ENCODE measurements at places on chromosomes 12 and 14. TPM values are rescaled to one million over a fixed set of nuclear protein-coding genes. Genes with fewer than 3 reads are reported as not detected.

DNA sequence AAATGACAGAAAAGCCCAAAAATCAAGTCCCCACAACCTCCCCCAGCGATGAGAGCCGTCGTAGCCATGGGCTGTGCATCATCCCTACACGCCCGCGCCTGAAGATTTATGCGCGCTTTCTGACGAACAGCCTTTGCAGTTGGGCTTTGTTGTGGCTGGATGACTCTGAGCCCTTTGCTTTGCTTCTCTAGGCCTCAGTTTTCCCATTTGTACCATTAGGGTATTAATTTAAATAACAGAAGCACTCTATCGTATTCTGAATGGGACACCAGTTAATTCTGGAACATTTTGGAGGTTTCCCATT, 24.2 kb downstream of the SFSWAP start:
- DNase-seq = peak; percentile 17

GRCh38 chr12:11958221-11959091, 112.3 kb upstream of the BCL2L14 start:
- DNase-seq = no peak

- peak; percentile 70 for DNase-seq
Measured at GRCh38 chr14:91417120-91417982, at the start of gene CCDC88C. TSS of gene CCDC88C (minus strand) at chr14:91417820. CDS start at chr14:91417690, 130 bp downstream.

- DNase-seq = no peak
Measured at GRCh38 chr12:70686299-70686698, 49.1 kb upstream of the PTPRB start.

GRCh38 chr12:57734591-57734990, 4.0 kb downstream of the AGAP2 start:
- no peak for DNase-seq

GRCh38 chr12:12070674-12071656, at the start of gene BCL2L14:
TSS of gene BCL2L14 (plus strand) at chr12:12070939. CDS start at chr12:12079306, 8,367 bp downstream.
- DNase-seq = no peak

DNA sequence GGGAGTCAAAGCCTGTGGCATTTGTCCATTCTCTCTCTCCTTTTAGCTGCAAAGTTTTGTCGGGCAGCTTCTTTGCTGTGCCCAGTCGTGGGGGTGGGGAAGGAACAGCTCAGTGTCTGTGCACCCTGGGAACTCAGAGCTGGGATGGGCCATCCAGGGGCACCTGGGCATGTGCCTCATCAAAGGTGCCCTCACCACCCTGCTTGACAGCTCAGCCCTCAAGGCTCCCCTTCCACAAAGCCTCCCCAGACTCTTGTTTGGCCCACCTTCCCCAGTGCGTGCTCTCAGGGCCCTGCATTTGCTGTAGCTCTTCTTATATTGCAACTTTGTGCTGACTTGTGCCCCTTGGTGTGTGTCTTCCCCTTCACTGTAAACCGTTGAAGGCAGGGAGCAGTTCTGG, 112.6 kb downstream of the ESRRB start:
- DNase-seq = no peak

- no peak for DNase-seq
Measured at GRCh38 chr12:41924111-41924510, 220.6 kb downstream of the GXYLT1 start.

GRCh38 chr12:8658346-8658745, 4.3 kb downstream of the MFAP5 start:
- no peak for DNase-seq

- no peak for DNase-seq
Measured at GRCh38 chr12:110966081-110966760, 45.8 kb upstream of the MYL2 start.

- peak; percentile 44 for DNase-seq
Measured at GRCh38 chr14:64746298-64747250, 42.4 kb downstream of the PLEKHG3 start.

DNA sequence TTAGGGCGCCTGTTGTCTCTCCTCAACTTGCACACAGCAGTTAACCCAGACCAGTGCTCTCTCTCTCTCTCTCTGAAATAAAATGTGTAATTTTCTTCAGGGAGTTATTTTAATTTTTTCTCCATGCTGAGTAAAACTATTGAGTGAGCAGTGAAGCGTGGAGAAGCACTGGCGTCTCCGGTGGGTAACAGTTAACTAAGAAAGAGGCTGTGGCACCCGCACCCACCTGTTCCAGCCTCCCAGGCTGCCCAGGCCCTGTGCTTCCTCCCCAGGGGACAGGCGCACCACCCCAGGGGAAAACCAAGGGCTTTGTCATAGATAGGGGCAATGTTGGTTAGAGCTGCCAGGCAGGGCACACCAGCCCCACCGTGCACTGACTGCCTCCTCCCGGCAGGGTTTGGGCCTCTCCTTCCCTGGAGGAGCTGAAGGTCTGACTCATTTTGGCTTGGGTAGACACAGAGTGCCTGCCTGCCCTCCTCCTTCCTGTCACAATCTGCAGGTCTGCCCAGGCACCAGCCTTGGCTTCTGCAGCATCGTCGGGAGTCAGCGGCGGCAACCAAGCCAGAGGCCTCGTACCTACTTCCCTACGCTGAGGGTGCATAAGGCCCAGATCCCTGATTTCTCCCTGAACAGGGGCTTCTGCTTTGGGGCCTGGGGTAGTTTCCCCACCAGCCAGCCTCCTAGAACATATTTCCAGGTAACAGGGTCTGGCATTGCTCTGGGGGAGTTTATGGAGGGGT, 3.9 kb downstream of the HOXC5 start:
- no peak for DNase-seq

- DNase-seq = no peak
Measured at GRCh38 chr14:90846511-90846910, 30.3 kb upstream of the TTC7B start.

GRCh38 chr14:97571866-97572555, 774.8 kb downstream of the VRK1 start:
- DNase-seq = no peak

DNA sequence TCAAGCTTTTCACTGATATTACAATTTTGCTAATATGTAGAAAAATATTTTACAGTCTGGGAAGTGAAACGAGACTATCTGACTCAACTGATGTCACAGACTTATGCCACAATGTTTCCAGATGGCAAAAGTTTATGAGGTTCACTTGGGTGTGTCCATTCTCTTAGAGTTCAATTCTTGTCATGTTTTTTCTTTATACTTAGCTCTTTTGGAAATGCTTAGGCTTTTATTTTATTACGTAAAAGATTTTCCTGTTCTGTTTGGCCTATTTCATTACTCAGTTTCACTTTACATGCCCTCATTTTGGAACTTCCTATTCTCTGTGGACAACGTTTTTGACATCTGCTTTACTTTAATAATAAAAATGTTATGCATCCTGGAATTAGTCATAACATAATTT, 2.1 kb upstream of the PDZRN4 start:
- no peak for DNase-seq

DNA sequence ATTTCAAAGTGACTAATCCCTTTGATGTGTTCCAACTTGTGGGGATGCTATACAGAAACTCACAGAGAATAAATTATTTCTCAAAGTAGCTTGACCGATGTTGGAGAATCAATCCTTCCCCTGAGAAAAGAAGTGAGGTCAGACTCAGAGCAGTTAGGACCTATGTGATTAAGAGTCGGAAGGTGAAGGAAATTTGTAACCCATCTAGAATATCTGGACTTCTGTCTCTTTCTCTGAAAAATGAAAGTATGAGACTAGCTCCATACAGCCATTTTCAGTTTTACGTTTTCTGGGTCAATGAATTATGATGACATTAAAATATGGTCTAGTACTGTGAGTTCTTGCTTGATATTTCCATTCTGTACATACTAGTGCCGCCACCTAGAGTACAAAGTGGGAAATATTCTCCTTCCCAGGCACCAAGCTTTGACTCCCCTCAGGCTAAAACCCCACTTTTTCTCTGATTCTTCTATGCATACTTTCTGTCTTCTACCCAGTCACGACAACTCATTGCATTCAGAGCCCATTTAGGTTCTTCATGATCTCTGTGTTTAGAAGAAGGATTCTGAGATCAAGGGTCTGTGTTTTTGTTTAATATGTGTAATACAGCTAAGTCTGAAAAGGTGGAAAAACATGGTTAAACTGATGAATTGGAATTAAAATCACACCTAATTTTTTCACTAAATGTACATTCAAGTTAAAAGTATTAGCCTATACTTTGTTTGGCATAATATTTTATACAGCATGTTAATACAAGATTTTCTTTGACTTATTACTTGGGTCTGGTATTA, 6.9 kb upstream of the NTS start:
- DNase-seq = no peak

- DNase-seq = no peak
Measured at GRCh38 chr14:25516838-25517237, 466.9 kb upstream of the STXBP6 start.

Gene SPIC
- total RNA-seq = not detected

Gene RERG
- total RNA-seq = 126 TPM

Gene ACRBP
- total RNA-seq = 0.66 TPM

Gene GLIPR1L2
- 2.3 TPM for total RNA-seq

Gene EPS8
- total RNA-seq = 137 TPM

Gene NEMP1
- total RNA-seq = 10.9 TPM

Gene MUCL1
- 4,156 TPM for total RNA-seq

Gene CLEC4E
- 2.0 TPM for total RNA-seq

Gene AQP2
- total RNA-seq = not detected

Gene FAM216A
- total RNA-seq = 10.5 TPM

Gene EMP1
- total RNA-seq = 759 TPM

Gene TAS2R30
- total RNA-seq = 17.0 TPM
